ENCODE measurements at places on chromosomes 13 and 19.

DNA sequence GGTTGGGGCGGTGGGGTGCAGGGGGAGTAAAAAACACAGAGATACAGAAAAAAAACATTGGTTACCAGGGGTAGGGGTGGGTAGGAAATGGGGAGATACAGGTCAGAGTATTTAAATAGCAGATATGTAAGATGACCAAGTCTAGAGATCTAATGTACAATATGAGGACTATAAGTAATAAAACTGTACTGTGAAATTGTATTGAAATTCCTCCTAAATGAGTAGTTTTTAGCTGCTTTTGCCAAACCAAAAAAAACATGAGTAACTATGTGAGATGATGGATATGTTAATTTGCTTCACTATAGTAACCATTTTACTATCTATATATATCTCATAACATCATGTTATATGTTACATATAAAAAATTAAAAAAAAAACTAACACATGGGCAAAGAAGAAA lies 29.6 kb downstream of the VWA8 start:
- DNase-seq: no peak

DNA sequence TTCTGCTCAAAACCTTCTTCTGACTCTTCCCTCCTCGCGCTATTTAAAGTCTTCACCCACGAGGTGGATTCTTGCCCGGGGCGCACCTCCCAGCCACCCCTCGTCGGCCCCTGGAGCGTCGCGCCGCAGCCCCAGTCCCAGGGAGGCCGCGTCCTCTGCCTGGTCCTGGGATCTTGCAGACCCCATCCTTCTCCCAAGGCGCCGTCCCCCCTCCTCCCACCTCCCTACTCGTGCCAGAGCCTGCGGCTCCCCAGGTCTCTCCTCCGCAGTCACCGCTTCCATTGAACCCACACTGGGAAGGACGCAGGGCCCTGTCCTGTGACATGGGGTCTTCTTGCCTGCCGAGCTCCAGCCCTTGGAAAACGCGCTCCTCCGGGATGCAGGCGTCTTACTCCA lies 486 bp downstream of the ZNF808 start:
- no peak for DNase-seq

GRCh38 chr13:29676941-29677452 lies 81.5 kb upstream of the SLC7A1 start:
- DNase-seq: no peak

DNA sequence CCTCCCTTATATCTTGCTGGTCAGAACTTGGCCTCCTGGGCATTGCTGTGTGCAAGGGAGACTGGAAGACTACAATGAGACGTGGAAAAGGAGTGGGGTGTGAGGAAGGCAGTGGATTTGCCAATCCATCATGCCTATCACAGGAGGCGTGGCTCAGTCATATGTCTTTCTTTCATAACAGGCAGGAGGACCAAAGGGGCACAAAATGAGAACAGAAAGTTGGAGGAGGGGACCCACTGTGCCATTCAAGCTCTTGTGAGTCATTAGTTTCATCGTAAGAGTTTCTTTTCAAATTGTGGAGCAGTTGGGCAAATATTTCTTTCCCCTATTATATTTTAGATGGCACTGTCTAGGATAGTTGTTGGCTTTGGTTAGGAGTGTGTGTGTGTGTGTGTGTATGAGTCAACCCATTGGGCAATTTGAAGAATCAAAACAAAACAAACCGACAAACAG lies 471.5 kb downstream of the TSHZ3 start:
- no peak for DNase-seq

GRCh38 chr13:93927431-93927830 lies 552.1 kb downstream of the DCT start:
- no peak for DNase-seq

DNA sequence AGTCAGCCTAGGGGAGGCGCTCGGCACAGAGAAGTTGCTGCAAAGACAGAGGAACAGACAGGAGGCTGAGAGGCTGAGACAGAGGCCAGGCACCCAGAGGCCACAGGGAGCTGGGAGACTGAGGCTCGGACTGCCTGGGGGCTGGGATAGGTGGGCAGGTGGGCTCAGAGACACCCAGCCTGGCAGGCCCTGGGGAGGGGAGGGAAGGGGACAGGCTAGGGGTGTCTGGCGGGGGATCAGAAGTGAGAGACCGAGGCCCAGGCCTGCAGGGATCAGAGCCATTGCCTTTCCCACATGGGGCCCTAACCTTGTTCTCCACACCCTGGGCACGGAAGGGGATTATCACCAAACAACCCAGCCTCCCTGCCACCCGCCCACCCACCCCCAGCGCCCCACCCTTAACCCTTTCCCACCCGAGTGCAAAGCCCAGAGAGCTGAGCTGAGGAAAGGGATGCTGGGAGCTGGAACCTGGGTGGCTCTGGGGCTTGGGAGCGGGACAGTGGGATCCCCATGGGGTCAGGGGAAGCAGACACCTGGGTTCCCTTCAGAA lies 1.3 kb downstream of the NTN5 start:
- no peak for DNase-seq

DNA sequence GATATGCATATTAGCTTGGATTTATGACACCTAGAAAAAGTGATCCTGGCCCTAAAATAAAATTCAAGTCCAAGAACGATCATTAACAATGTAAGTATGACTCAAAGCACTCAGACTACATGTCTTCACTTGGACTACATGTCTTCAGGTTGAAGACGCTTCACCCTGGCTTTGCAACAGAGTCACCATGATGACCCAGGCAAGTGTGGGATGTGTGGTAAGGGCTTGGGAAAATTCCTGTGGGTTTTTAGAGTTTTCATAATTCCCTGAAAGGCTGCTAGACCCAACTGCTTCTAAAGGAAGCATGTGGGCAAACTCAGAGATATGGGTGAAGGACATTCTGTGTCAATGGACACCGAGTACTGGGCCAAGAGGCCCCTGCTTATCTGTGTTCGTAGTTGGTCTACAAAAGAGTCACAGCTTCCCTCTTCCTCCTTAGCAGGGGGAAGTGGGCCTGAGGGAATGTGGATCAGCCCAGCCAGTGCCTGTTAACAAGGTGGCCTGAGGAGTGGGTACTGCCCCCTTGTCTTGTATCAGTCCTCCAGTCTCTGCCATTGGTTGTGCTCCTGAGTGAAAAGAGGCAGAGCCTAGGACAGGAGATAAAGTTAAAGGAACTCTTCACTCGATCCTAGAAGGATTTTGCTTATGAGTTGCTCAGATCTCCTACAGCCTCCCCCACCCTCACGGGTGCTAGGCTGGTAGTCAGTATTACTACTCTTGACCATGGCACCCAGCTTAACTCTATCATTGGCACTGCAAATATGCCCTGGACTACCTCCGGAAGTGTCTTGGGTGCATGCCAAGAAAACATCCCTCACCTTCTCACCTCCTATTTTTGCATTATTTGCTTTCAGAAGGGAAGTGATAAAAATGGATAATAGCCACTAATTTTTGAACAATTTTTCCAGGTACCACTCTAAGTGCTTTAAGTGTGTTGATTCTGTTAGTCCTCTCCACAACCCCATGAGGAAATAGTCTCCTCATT lies 406.3 kb downstream of the COG6 start:
- DNase-seq: no peak

DNA sequence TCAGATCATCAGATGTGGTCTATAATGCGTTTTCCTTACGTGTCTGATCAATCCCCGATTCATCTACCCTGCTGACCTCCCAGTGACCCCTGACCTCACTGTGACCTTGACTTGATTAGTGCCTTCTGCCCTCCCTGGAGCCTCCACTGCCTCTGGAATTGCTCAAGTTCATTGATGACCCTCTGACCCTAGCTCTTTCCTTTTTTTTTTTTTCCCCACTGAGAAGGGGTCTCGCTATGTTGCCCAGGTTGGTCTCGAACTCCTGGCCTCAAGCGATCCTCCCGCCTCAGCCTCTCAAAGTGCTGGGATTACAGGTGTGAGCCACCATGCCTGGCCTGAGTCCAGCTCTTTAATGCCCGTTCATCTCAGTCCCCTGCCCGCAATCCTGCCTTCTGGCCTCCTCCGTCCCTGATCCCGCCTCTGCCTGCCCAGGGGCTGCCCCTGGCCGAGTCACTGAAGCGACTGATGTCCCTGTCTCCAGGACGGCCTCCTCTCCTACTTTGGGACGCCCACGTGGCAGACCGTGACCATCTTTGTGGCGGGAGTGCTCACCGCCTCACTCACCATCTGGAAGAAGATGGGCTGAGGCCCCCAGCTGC lies 4.0 kb upstream of the FTL start:
- no peak for DNase-seq

GRCh38 chr13:105732806-105733529 lies 802.5 kb downstream of the EFNB2 start:
- DNase-seq: no peak

GRCh38 chr19:7904074-7905020 lies 670 bp downstream of the MAP2K7 start:
- DNase-seq: no peak

DNA sequence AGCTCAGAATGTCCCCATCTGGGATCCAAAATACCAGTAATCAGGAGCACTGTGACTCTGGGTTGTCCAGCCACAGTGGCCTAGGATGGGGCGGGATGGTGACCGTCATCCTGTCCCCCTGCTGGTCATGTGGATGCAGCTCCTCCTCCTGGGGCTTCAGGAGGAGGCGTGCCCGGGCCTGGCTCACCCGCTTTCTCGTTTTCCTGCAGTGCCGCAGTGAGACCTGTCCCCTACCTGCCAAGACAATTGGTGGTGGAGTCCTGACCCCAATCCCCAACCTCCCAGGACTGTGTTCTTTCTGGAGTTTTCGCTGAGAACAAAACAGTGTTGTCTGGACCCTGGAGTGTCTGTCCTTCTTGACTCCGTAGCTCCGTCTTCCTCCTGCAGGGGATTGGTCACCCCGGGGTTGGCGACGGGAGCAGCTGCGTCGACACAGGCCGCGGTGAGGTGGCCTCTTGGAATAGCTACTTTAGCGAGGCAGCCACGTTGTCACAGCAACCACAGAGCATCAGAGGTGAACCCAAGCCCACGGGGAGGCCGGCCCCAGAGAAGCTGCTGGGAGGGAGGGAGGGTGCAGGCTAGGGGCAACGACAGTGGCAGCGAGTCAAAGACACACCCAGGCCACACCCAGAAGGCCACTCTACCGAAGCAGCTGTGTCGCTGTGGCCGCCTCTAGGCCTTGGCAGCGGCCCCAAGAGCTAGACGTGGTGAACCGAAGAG lies 10.2 kb upstream of the EMC10 start:
- no peak for DNase-seq

DNA sequence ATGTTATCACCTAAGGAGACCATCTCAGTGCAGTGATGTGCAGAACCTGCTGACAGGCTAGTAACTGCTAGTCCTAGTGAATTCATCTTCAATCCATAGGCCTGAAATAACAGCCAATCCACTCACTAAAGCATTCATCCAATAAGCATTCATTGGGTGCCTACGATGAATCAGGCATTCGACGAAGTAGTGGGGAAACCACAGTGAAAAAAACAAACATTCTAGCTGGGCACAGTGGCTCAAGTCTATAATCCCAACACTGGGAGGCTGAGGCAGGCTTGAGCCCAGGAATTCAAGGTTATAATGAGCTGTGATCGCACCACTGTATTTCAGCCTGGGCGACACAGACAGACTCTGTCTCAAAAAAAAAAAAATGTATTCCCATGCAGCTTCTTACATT lies 135.6 kb downstream of the RNF17 start:
- no peak for DNase-seq

GRCh38 chr13:22061371-22061805 lies 390.5 kb downstream of the FGF9 start:
- DNase-seq: no peak

DNA sequence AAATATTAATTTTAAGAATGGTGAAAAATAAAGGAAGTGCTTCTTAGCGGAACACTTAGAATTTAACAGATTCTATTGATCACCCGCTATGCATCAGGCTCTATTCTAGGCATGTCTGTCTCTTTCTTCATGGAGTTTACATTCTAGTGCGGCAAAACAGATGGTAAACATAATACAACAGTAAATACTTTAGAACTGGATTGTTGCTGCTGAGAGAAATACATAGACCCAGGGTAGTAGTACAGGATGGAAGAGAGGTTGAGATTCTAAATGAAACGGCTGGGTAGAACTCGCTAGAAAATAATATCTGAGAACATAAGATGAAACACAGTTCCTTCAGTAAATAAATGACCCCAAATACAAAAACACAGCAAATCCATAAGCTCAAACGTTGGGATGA lies 498.7 kb downstream of the MYO16 start:
- DNase-seq: peak; percentile 34

DNA sequence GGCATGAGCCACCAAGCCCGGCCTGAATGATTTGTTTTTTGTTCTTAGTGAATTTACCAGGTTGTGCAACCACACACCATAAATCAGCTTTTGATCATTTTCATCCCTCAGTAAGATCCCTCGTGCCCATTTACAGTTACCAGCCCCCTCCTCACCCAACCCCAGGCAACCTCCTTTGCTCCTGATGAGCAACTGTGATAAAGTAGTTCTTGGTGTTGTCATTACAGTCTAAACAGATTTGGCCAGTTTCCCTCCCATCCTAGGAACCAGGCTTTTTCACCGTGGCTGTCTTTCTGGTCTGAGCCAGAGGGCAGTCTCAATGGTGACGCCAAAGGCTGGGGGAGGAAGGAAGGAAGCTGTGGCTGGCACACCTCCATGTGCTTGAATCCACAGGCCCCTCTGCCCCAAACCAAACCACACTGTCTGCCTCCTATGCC lies 61.2 kb upstream of the WDFY2 start:
- DNase-seq: no peak

DNA sequence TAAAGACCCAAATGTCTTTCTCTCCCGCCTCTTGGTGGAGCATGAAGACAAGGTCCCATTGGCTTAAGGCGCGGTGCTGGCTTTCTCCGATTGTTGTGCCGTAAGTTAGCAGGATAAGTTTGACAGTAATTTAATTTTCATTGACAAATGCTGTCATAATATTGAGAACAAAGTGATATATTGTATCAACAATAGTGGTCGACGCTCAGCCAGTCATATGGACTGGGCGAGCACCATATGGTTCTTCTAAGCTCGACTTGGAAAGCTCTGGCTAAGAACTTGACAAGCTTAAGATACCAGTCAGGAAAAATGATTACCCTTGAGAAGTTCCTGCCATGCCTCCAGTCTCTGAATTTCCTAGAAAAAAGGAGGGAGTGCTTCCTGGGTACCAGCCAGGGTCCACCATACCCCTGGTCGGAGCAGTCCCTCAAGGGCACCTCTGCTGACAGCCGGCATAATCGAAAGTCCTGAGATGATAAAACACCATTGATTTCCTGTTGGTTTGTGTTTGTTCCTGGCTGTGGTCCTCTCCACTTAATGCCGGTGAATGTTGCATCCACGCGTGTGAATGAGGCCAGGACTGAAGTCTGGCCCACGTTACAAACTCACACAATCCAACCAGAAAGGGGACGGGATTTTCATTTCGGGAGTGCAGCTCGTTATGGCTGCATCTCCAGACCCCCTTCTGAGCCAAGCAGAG lies 262.1 kb downstream of the ZNF536 start:
- no peak for DNase-seq

GRCh38 chr13:99314640-99315176 lies 7.5 kb upstream of the GPR183 start:
- DNase-seq: no peak
